Tongue (tissue), 3 donors: ENCODE measurements at places on chromosomes 16 and 17. TPM values are rescaled to one million over a fixed set of nuclear protein-coding genes. Genes with fewer than 3 reads are reported as not detected.

DNA sequence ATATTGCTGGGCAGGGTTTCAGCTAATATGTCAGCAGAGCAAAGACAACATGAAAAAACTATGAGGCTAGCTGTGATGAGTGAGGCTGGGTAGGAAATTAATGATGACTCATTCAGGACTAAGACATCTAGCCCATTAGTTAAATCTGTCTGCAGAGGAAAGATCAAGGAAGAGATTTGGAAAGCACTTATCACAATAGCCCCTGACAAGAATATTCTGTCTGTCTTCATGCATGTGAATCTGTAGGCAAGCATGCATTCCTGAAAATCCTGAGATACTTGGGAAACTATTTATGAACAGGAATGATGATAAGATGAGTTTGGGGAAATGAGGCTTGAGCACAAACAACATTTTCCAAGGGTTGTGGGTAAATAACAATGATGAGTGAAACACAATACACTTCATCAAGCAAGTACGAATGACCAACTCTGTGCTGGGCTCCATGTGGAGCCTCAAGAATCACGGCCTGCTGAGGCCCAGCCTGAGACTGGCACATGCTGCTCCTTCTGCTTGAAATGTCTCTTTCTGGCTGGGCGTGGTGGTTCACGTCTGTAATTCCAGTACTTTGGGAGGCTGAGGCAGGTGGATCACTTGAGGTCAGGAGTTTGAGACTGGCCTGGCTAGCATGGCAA is 96.5 kb upstream of the ASIC2 start:
- DNase-seq, result no peak

DNA sequence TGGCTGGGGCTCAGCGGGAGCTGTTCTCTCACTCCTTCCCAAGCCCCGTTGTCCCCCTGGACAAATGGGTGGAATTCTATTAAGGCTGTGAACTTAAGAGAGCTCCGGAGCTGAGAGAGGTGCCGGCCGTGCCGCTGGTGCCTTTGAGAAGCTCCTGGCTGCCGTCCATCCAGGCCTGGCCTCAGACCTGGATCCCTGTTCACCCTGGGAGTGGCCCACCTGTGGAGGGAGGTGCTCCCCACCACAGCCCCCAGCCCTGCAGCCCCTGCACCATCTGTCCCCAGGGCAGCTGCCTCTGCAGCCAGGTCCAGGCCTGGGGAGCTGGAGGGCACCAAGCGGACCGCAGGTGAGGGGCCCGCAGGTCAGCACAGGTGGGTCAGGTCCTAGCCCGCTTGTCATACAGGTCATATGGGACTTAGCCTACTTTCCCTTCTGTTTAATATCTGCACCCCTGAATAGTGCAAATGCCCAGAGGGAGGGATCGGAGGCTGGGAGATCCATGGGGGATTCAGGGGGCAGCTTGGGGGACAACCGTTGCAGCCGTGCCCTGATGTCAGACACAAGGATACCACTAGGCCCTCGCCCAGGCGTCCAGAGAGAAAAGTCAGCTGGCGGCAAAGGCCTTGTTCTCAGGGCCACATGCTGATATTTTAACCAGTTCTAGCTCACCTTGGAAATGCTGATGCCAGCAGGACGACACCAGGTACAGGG is 15.2 kb upstream of the METRNL start:
- no peak for DNase-seq

DNA sequence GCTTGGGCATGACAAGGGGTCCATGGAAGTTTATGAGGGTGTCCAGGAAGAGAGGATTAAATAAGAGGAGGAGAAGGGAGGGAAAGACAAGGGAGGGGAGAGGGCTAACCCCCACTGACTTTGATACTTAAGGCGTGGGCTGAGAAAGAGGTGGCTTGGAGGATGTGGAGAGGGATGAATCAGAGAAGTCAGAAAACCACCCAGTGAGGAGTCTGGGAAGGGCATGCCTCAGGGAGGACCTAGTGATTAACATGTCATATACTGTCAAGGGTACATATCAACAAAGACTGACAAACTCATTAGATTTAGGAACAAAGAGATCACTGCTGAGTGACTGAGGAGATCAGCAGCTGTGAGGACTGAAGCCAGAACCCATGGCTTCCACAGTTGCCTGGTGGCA is 145.4 kb downstream of the IRX5 start:
- no peak for DNase-seq

TP53TG3B gene
- not detected for total RNA-seq

EVPL gene
- 42.3 TPM for total RNA-seq

GRCh38 chr16:11232852-11233726 is 22.9 kb downstream of the SOCS1 start:
- DNase-seq, result no peak

C16orf89 gene
- total RNA-seq, result 5.3 TPM

DNA sequence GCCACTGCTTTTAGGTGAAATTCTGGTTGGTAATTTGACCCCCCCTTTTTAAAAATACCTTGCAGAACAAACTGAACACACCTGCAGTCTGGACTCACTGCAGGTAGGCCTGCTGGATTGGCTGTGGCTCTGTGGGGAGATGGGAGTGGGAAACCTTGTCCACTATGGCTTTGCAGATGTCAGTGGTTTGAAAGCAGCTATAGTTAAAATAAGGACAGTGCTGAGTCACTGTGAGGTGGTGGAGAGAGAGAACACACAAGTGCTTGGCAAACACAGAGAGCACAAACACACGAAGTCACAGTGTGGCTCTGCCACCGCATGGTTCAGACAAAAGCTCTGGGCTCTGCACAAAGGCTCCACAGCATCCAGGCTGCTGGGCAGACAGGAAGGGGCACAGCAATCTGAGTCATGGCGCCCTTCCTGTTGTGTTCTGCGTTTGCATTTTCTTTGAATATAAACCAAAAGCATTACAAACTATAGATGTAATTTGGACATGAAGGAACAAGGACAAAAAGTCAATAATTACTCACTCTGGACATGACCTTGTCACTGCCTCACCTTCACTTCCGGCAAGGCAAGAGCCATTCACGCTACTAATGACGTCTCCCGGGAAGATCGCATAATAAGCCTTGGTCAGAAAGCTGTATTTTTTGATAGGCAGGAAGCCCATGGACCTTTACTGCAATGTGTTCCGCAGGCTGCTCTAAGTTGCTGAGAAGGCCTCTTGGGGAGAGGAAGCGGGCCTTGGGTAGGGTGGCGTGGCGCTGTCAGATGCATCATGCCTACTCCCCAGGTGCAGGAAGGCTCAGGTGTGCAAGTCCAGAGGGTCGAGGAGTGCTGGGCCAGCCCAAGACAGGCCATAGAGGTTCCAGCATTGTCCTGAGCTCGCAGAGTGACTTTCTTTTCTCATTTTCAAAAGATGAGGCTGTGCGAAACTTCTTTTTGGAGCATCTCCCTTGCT is 60.1 kb upstream of the MED9 start:
- DNase-seq, result peak; percentile 26

GRCh38 chr16:25235991-25236390 is 19.2 kb downstream of the AQP8 start:
- DNase-seq, result peak; percentile 53
